A549 (cell line): ENCODE measurements at places on chromosomes 1 and 21.

- no peak for DNase-seq
These were observed 11.4 kb downstream of the TMEM81 start for GRCh38 chr1:205072881-205073280.

- no peak for DNase-seq
These were observed 253.7 kb downstream of the CACNA1E start for GRCh38 chr1:181737056-181737455.

DNA sequence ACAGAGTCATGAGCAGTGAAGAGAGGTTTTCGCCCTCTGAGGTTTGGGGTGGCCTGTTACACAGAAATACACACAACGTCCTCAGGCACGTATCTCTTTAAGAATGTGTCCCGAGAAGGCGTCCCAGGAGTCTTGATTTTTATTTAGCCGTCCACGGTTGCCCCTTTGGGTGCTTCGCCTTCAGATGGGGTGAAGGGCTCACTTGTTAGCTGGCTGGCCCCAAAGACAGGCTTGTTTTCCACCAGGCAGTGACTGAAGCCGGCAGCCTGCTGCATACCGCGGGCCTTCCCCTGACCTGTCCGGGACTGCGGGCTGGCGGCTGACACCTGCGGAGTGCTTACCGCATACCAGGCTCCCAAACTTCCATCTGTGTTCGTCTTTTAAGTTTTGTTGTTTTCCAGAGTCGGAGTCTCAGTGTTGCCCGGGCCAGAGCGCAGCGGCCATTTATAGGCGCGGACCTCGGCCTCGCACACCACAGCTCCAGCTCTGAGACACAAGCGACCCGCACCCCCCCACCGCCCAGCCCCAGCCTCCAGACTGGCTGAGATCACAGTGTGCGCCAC is 1.6 kb upstream of the ADARB1 start:
- no peak for DNase-seq

GRCh38 chr1:194830387-194830786 is 1644.0 kb upstream of the B3GALT2 start:
- no peak for DNase-seq

- DNase-seq, result no peak
These were observed 14.7 kb downstream of the RNF2 start for GRCh38 chr1:185059950-185060571.
